Natural killer cell (primary cell): ENCODE measurements at places on chromosomes 6 and 20.

- no peak overlapping the region for H3K4me3 ChIP-seq
- peaks cover 6% of the 10 kb centered on the region for H3K4me1 ChIP-seq
- H3K27me3 ChIP-seq: no peaks in the 10 kb centered on the region
- no peaks in the 10 kb centered on the region for H3K36me3 ChIP-seq
- DNase-seq: peak; percentile 79
These were observed 32.6 kb downstream of the CEP85L start for GRCh38 chr6:118618676-118619377.

- peaks cover 3% of the 10 kb centered on the region for H3K27me3 ChIP-seq
- peaks cover 18% of the 10 kb centered on the region for H3K4me1 ChIP-seq
- peak; percentile 80 for DNase-seq
- peak overlapping the region; percentile 4 for H3K4me3 ChIP-seq
These were observed 19.6 kb upstream of the ABT1 start for GRCh38 chr6:26576929-26577719.

DNA sequence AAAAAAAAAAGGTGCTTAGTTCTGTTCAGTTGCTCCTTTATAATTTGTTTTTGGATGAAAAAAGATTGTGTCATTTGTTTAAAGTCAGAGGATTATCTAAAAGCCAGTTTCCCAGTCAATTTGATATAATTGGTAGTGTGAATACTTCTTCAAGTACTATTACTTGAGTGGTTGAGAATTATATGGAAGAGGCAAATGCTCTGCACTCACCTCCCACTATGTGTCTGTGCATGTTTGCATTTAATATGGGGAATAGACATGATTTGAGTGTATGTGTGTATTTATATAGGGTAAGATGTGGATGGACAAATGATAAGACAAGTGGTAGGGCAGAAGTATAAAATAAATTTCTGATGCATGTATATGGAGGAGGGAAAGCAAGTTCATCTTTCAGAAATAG lies 15.8 kb downstream of the GJA1 start:
- H3K27me3 ChIP-seq: no peaks in the 10 kb centered on the region
- no peak overlapping the region for H3K4me3 ChIP-seq
- no peaks in the 10 kb centered on the region for H3K36me3 ChIP-seq
- no peaks in the 10 kb centered on the region for H3K4me1 ChIP-seq
- DNase-seq: no peak

GRCh38 chr20:10462516-10462915 lies 27.4 kb downstream of the SLX4IP start:
- no peak for DNase-seq
- H3K27ac ChIP-seq: no peak overlapping the region
- no peaks in the 10 kb centered on the region for H3K36me3 ChIP-seq
- no peaks in the 10 kb centered on the region for H3K4me1 ChIP-seq
- no peaks in the 10 kb centered on the region for H3K27me3 ChIP-seq
- H3K4me3 ChIP-seq: no peak overlapping the region

DNA sequence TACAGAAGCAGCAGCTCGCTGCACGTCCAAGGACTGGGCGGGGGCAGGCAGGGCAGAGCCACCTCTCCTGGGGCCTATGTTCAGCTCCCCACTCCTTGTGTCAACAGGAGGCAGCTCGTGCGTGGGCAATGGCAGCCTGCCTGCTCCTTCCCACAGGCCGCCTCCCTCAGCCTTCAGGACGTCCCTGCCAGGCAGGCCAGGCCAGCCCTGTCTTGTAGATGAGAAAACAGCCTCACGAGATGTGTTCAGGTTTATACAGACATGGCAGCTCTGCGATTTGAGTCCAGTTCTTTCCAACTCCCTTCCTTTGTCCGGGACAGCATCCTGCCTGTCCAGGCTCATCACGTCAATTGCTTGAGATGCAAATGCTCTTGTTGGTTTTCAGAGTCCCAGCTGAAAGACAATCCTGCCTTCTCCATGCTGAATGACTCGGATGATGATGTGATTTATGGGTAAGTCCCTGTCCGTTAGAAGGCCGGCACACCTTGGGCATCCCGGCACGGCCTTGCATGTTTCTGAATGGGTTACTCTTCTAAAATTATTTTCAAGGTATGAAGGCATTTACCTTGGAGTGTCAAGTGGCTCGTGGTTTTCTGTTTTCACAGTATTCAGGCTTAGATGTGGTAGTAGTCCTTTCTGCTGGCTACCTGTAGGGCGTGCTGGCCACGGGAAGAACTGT lies 13.5 kb downstream of the DYNLT1 start:
- H3K36me3 ChIP-seq: peaks cover 72% of the 10 kb centered on the region
- DNase-seq: no peak
- no peaks in the 10 kb centered on the region for H3K27me3 ChIP-seq
- H3K27ac ChIP-seq: no peak overlapping the region

GRCh38 chr6:7087066-7087465 lies 20.7 kb upstream of the RREB1 start:
- H3K36me3 ChIP-seq: no peaks in the 10 kb centered on the region
- no peak overlapping the region for H3K27ac ChIP-seq
- peak overlapping the region; percentile 38 for H3K4me3 ChIP-seq
- peak; percentile 31 for DNase-seq
- no peaks in the 10 kb centered on the region for H3K27me3 ChIP-seq
- H3K4me1 ChIP-seq: peaks cover 21% of the 10 kb centered on the region

DNA sequence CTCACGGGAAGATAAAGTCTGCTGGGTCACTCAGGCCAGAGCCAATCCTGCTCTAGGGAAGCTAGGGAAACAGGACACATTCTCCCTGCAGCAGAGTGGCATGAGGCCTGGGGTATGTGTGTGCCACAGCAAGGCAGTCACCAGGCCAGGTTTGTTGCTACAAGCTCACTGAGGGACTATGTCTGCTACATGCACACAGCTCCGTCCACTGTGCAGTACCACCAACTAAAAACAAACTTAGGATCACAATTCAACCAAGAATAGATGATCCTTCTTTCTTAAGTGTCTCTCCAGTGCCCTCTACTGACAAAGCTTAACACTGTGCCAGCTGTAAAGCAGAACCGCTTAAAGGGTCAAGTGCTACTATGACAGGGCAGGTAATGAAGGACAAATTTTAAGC lies 192.5 kb downstream of the PTPRK start:
- peak; percentile 71 for DNase-seq
- H3K27ac ChIP-seq: no peak overlapping the region
- H3K4me3 ChIP-seq: no peak overlapping the region
- no peaks in the 10 kb centered on the region for H3K27me3 ChIP-seq
